Uterus (tissue), 4 donors: ENCODE measurements at places on chromosomes 7 and 10. TPM values are rescaled to one million over a fixed set of nuclear protein-coding genes. Genes with fewer than 3 reads are reported as not detected.
A peak's percentile ranks its signal among the peaks of the same experiment; 100 is the strongest.

- no peak overlapping the region for H3K27ac ChIP-seq
- DNase-seq, result no peak
- no peaks in the 10 kb centered on the region for H3K36me3 ChIP-seq
- H3K27me3 ChIP-seq, result no peaks in the 10 kb centered on the region
Measured at GRCh38 chr10:35959252-35959651, 317.2 kb upstream of the FZD8 start.

- H3K36me3 ChIP-seq, result no peaks in the 10 kb centered on the region
- peak; percentile 79 for DNase-seq
Measured at GRCh38 chr10:23065181-23065948, 30.0 kb upstream of the MSRB2 start.

GRCh38 chr7:1705856-1706255 lies 35.8 kb downstream of the ELFN1 start:
- H3K27ac ChIP-seq, result no peak overlapping the region
- H3K27me3 ChIP-seq, result no peaks in the 10 kb centered on the region
- H3K4me3 ChIP-seq, result no peak overlapping the region
- H3K4me1 ChIP-seq, result no peaks in the 10 kb centered on the region

DNA sequence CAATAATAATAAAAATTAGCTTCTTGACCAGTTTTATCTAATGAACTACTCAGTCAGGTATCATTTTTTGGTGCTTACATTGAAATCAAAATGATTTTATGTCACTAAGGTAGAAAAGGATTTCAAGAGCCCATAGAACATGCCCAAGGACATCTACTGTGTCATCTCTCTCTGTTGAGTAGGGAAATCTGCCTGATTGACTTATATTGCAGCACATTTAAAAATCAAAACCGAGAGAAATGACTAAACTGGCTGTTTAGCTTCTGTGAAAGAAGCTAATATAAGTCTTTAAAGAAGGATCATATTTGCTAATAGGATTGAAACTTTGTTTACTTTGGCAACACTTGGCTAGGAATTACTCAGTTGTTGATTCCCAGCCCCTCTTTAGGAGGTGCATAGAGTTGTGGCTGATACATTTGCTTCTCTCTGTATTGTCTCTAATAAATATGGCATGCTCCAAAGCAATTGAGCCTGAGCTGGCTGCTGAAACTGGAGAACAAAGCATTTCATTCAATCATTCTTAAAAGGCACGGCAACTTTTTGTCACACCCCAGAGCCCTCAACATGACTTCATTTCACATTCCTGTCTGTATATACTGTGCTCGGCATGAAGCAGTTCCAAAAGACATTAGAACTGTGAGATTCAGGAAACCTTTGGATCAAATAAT lies 1096.9 kb upstream of the POT1 start:
- H3K36me3 ChIP-seq, result no peaks in the 10 kb centered on the region
- no peak overlapping the region for H3K27ac ChIP-seq
- no peaks in the 10 kb centered on the region for H3K27me3 ChIP-seq
- H3K4me3 ChIP-seq, result no peak overlapping the region
- DNase-seq, result no peak

Gene EPO
- total RNA-seq, result not detected

GRCh38 chr10:84185526-84186175 lies 8.7 kb upstream of the CDHR1 start:
- no peak overlapping the region for H3K4me3 ChIP-seq
- H3K27me3 ChIP-seq, result no peaks in the 10 kb centered on the region
- no peaks in the 10 kb centered on the region for H3K36me3 ChIP-seq
- no peak overlapping the region for H3K27ac ChIP-seq

DNA sequence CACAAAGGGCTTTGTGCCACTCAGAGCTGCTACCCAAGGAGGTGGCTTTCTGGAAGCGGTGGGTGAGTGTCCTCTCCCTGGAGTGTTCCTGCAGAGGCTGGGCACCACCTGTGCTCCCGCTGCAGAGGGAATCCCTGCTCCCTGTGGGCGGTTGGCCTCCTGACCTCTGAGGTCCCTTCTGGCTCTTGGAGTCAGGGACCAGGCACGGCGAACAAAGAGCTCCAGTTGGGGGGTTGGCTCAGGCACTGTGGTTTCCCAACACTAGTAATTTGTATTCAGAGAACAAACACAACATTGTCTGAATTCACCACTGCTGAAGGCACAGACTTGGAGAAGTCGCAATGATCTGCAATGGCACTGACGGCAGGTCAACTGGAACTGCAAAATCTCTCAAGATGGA lies 328.9 kb downstream of the PRPF18 start:
- no peaks in the 10 kb centered on the region for H3K4me1 ChIP-seq
- H3K27me3 ChIP-seq, result no peaks in the 10 kb centered on the region
- H3K36me3 ChIP-seq, result no peaks in the 10 kb centered on the region
- no peak for DNase-seq
- H3K27ac ChIP-seq, result no peak overlapping the region

Gene AASS
- 37.9 TPM for total RNA-seq

GRCh38 chr7:142934056-142934455 lies 510 bp upstream of the TRPV5 start:
- no peaks in the 10 kb centered on the region for H3K4me1 ChIP-seq
- no peak overlapping the region for H3K4me3 ChIP-seq
- DNase-seq, result no peak
- H3K27me3 ChIP-seq, result no peaks in the 10 kb centered on the region

DNA sequence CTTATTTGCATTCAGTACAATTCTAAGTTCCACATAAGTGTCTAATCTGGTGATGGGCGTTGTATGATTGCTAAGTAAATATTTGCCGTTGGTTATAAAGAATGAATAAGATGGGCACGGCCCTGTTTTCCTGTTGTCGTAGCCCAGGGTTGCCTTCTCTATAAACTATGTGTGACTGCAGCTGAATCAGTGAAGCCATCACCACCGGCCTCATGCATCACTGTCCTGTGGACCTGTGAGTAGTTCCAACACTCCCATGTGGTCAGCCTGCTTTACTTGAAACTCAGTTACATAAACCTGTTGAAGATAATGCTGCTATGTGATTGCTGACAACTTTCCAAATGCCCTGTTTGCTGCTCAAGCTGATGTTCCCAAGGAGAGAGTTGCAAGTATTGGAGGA lies 21.6 kb upstream of the KLF6 start:
- DNase-seq, result no peak
- H3K4me3 ChIP-seq, result no peak overlapping the region
- no peaks in the 10 kb centered on the region for H3K36me3 ChIP-seq
- no peaks in the 10 kb centered on the region for H3K27me3 ChIP-seq
- H3K4me1 ChIP-seq, result peaks cover 3% of the 10 kb centered on the region

GRCh38 chr7:37113661-37114355 lies 334.9 kb downstream of the ELMO1 start:
- no peaks in the 10 kb centered on the region for H3K4me1 ChIP-seq
- H3K36me3 ChIP-seq, result no peaks in the 10 kb centered on the region
- H3K27me3 ChIP-seq, result no peaks in the 10 kb centered on the region
- DNase-seq, result no peak
